DND-41 (cell line): ENCODE measurements at places on chromosomes 13 and 19.

DNA sequence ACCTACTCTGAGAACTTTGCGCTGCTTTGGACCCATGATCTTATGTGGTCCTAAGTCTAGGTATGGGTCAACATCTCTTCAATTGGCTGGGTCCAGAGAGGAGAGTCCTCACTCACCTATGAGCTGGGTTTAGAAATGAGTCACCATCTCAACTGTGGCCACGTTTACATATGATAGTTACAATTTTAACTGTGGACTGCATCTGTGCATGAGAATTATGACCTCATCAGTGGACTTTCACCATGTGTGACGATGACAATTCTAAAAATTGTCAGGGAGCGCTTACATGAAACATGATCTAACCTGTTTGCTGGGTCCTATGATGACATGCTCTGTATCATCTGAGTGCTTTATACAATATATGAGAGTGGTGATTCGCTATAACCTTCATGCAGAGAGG, 12.7 kb upstream of the ZNF724 start:
- no peak overlapping the region for H3K27ac ChIP-seq
- H3K27me3 ChIP-seq = no peaks in the 10 kb centered on the region
- DNase-seq = no peak
- no peaks in the 10 kb centered on the region for H3K4me1 ChIP-seq

- no peak for DNase-seq
- no peaks in the 10 kb centered on the region for H3K4me1 ChIP-seq
- no peak overlapping the region for H3K27ac ChIP-seq
- H3K36me3 ChIP-seq = no peaks in the 10 kb centered on the region
Measured at GRCh38 chr13:110265341-110265681, 41.6 kb downstream of the COL4A1 start.

- no peak overlapping the region for H3K4me3 ChIP-seq
- no peak overlapping the region for H3K27ac ChIP-seq
- no peaks in the 10 kb centered on the region for H3K27me3 ChIP-seq
- no peak for DNase-seq
Measured at GRCh38 chr19:43809762-43810696, 7.8 kb upstream of the LYPD5 start.

DNA sequence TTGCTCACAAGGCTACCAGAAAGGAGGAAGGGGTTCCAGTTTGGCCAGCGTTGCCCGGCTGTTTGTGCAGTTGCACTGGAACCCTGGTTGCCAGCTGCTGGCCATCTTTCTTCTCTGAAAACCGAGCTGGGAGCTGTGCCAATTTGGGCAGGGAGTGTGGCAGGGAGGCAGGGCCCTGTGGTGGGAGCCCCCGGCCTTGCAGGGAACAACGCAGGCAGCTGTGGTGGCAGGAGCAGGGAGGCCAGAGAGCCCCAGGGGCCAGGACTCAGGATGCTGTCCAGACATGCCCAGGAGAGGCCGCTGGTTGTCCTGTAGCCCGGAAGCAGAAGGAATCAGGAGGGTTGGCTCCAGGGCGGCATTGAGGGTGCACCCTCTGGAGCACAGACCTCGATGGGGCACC, 4.8 kb downstream of the KMT5C start:
- no peak overlapping the region for H3K27ac ChIP-seq
- H3K36me3 ChIP-seq = peaks cover 68% of the 10 kb centered on the region
- H3K4me1 ChIP-seq = peaks cover 24% of the 10 kb centered on the region
- H3K27me3 ChIP-seq = no peaks in the 10 kb centered on the region

DNA sequence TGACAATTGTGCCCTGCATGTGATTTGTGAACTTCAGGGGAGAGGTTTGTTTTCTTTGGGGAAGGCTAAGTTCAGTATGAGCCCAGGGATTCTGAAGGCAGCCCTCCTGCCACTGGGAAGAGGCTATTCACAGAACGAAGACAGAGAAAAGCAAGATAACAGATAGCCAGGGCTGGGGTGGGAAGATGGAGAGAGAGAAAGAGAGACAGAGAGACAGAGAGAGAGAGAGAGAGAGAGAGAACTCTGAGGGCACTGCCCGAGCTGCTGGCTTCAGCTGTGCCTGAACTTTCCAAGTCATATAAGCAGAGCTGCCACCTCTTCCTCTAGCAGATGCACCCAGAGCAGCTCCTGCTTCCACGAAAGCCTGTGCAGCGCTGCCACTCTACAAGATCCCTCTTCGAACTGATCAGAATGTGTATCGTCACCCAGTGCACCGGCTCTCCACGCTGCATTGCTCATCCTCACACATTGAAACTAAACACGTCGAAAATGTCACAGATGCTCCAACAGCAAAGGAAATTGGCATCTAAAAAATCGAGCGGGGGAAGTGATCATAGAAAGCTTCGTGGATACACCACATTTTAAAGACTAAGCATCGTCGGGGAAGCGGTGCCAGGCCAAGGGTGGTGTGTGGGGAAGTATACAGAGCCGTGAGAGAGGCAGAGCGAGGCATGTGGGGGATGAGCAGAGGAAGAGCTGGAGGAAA, 81.8 kb upstream of the SIAH3 start:
- no peak for DNase-seq
- H3K4me3 ChIP-seq = no peak overlapping the region
- H3K27ac ChIP-seq = no peak overlapping the region
- H3K27me3 ChIP-seq = peaks cover 9% of the 10 kb centered on the region
- no peaks in the 10 kb centered on the region for H3K36me3 ChIP-seq

- H3K27me3 ChIP-seq = no peaks in the 10 kb centered on the region
- no peak for DNase-seq
- H3K4me3 ChIP-seq = no peak overlapping the region
- H3K27ac ChIP-seq = no peak overlapping the region
Measured at GRCh38 chr19:34523408-34523807, 41.9 kb downstream of the WTIP start.

GRCh38 chr19:5971714-5972354, 6.1 kb downstream of the RANBP3 start:
- DNase-seq = peak; percentile 27
- no peaks in the 10 kb centered on the region for H3K27me3 ChIP-seq
- peaks cover 64% of the 10 kb centered on the region for H3K4me1 ChIP-seq
- no peak overlapping the region for H3K4me3 ChIP-seq
- no peak overlapping the region; the same call in 1 of the 2 replicates for H3K27ac ChIP-seq

GRCh38 chr13:48950501-48950875, 25.2 kb upstream of the FNDC3A start:
- no peaks in the 10 kb centered on the region for H3K36me3 ChIP-seq
- H3K27me3 ChIP-seq = no peaks in the 10 kb centered on the region
- H3K27ac ChIP-seq = no peak overlapping the region

DNA sequence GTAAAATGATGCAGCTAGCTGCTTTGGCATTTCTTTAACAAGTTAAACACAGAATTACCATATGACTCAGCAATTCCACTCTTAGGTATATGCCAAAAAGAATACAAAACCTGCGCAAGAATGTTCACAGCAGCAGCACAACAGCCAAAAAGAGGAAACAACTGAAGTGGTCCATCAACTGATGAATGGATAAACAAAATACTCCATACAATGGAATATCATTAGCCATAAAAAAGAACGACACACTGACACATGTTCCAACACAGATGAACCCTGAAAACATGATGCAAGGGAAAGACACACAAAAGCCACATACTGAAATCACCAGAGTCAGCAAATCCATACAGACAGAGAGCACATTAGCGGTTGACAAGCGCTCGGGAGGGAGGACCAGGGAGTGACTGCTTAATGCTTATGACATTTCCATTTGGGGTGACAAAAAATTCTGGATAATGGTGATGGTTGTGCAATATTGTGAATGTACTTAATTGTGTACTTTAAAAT, 3.0 kb downstream of the PCID2 start:
- H3K27ac ChIP-seq = no peak overlapping the region
- peaks cover 31% of the 10 kb centered on the region for H3K36me3 ChIP-seq
- H3K27me3 ChIP-seq = no peaks in the 10 kb centered on the region
- no peak overlapping the region for H3K4me3 ChIP-seq

- no peak overlapping the region for H3K4me3 ChIP-seq
- no peaks in the 10 kb centered on the region for H3K27me3 ChIP-seq
- H3K27ac ChIP-seq = no peak overlapping the region
- no peak for DNase-seq
- H3K36me3 ChIP-seq = no peaks in the 10 kb centered on the region
- no peaks in the 10 kb centered on the region for H3K4me1 ChIP-seq
Measured at GRCh38 chr19:19742773-19743172, 9.9 kb upstream of the ZNF14 start.

GRCh38 chr13:19632915-19633478, 462 bp upstream of the MPHOSPH8 start:
- H3K27me3 ChIP-seq = no peaks in the 10 kb centered on the region
- peak overlapping the region; percentile 81 for H3K27ac ChIP-seq
- DNase-seq = no peak
- peak overlapping the region; percentile 82; the same call in 1 of the 2 replicates for H3K4me3 ChIP-seq
- H3K4me1 ChIP-seq = peaks cover 33% of the 10 kb centered on the region

GRCh38 chr13:100797921-100798320, 123.3 kb upstream of the TMTC4 start:
- H3K4me1 ChIP-seq = no peaks in the 10 kb centered on the region
- H3K27me3 ChIP-seq = no peaks in the 10 kb centered on the region
- DNase-seq = no peak
- no peak overlapping the region for H3K27ac ChIP-seq
- H3K4me3 ChIP-seq = no peak overlapping the region

DNA sequence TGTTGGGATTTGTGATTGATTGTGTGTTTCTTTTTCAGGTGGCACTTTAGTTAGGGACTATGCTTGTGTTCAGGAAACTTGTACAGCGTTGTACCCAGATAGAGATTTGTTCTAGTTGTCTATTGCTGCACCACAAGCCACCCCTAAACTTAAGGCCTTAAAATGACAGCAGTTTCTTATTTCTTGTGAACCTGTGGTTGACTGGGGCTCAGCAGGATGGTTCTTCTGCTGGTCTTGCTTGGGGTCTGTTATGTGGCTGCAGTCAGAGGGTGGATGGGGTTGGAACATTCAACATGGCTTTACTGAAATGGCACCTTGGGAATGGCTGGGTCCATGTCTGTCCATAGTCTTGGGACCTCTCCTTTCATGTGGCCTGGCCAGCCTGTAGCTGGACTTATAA, 28.3 kb downstream of the SIPA1L3 start:
- no peak overlapping the region for H3K4me3 ChIP-seq
- no peaks in the 10 kb centered on the region for H3K4me1 ChIP-seq
- H3K27me3 ChIP-seq = no peaks in the 10 kb centered on the region
- no peaks in the 10 kb centered on the region for H3K36me3 ChIP-seq
- DNase-seq = no peak

DNA sequence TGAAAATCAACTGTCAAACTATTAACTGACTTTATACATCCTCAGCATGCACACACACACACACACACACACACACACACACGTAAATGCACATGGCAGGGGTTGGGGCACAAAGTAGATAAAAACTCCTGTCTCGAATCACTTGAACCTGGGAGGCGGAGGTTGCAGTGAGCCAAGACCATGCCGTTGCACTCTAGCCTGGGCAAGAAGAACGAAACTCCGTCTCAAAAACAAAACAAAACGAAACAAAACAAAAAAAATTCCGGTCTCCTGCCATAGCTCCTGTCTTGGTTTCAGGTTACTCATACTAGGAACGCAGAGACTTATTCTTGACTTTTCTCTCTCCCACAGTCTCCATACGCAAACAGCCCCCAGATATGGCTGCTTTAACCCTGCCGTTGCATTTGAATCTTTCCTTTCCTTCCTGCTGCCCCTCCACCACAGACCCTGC, 148.9 kb downstream of the SHISA2 start:
- H3K27me3 ChIP-seq = no peaks in the 10 kb centered on the region
- peak overlapping the region; percentile 73 for H3K27ac ChIP-seq
- no peak for DNase-seq
- H3K4me1 ChIP-seq = peaks cover 86% of the 10 kb centered on the region
- no peaks in the 10 kb centered on the region for H3K36me3 ChIP-seq
- H3K4me3 ChIP-seq = no peak overlapping the region

GRCh38 chr13:76820759-76821158, 65.4 kb downstream of the KCTD12 start:
- H3K36me3 ChIP-seq = no peaks in the 10 kb centered on the region
- no peak overlapping the region for H3K27ac ChIP-seq
- no peak for DNase-seq
- H3K4me1 ChIP-seq = no peaks in the 10 kb centered on the region

GRCh38 chr13:90510319-90510718, 837.2 kb upstream of the MIR17HG start:
- H3K4me1 ChIP-seq = no peaks in the 10 kb centered on the region
- no peak overlapping the region for H3K27ac ChIP-seq
- no peaks in the 10 kb centered on the region for H3K27me3 ChIP-seq
- no peaks in the 10 kb centered on the region for H3K36me3 ChIP-seq
- DNase-seq = no peak

DNA sequence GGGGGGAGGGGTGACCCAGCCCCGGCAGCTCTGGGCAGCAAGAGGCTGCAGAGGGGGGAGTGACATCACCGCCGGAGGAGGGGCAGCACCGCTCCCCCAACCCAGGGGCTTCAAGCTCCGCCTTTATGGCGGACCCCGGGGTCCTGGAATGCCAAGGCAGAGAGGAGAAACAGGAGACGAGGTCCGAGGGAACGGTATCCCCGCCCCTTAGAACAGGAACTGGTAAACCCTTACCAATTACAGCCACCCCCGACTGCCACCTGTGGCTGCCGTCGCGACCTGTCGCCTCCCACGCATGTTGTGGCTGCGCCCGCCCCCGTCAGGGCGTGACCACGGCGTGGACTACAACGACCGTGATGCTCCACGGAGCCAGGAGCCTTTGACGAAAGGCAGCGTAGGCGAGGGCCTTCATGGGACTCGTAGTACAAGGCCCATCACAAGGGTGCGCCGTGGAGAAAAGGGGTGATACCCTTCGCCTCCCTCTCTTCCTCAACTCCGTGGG, 4.1 kb upstream of the KCNC3 start:
- DNase-seq = no peak
- H3K36me3 ChIP-seq = no peaks in the 10 kb centered on the region
- H3K4me1 ChIP-seq = peaks cover 26% of the 10 kb centered on the region
- H3K27ac ChIP-seq = no peak overlapping the region
- H3K4me3 ChIP-seq = no peak overlapping the region

GRCh38 chr13:35669321-35669720, 192.8 kb upstream of the MAB21L1 start:
- no peaks in the 10 kb centered on the region for H3K36me3 ChIP-seq
- no peak overlapping the region for H3K4me3 ChIP-seq
- H3K4me1 ChIP-seq = no peaks in the 10 kb centered on the region
- H3K27me3 ChIP-seq = no peaks in the 10 kb centered on the region
- no peak for DNase-seq

GRCh38 chr19:7830823-7831222, 805 bp downstream of the EVI5L start:
- H3K4me1 ChIP-seq = peaks cover 30% of the 10 kb centered on the region
- no peak for DNase-seq
- no peaks in the 10 kb centered on the region for H3K27me3 ChIP-seq
- H3K4me3 ChIP-seq = peak overlapping the region; percentile 68

- H3K4me3 ChIP-seq = peak overlapping the region; percentile 79
- peaks cover 30% of the 10 kb centered on the region for H3K36me3 ChIP-seq
- H3K27me3 ChIP-seq = no peaks in the 10 kb centered on the region
- no peak for DNase-seq
- peaks cover 43% of the 10 kb centered on the region for H3K4me1 ChIP-seq
Measured at GRCh38 chr19:2013683-2013961, 1.9 kb downstream of the BTBD2 start.
